ENCODE measurements at places on chromosomes 4 and X.

DNA sequence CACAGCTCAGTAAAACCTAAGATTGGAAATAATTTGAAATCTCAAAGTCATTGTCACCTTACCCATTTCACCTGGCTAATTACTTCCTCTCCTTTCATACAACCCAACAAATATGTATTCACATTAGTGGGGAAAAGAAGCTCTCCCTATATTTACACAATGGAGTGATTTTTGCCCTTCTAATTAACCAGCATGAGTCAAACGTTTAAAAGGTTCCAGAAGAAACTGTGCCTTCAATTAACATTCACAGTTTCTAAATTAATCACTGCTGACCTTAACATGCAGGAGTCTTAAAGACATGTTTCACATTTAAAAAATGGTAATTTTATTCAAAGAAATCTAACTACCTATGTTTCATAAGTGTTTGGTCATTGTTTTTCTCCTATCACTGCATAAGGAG, 254.6 kb downstream of the CBLL2 start:
- no peak for DNase-seq

- no peak for DNase-seq
Measured at GRCh38 chr4:180682776-180683175, 1560.4 kb upstream of the TENM3 start.

- DNase-seq: no peak
Measured at GRCh38 chr4:85644061-85644460, 169.1 kb downstream of the ARHGAP24 start.

- DNase-seq: no peak
Measured at GRCh38 chr4:140172960-140173359, 19.0 kb upstream of the MAML3 start.

DNA sequence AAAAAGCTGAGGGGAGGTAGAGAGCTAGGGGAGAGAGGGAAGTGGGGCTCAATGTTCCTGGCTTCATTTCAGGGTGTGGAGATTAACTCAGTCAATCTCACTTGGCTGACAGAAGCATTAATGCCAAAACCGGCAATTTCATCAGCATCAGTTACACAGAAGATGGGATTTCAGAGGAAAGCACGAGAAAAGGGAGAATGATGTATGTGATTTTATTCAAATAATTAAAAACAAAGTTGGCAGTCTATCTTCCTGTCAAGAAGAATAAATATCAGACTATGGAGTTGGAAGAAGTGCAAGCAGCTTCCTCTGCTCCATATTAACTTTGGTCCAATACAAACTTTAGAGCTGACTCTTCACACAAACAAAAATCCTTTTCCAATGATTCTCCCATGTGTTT, 29.6 kb upstream of the HCCS start:
- DNase-seq: no peak

- DNase-seq: no peak
Measured at GRCh38 chrX:137916090-137916746, 350.3 kb downstream of the ZIC3 start.

DNA sequence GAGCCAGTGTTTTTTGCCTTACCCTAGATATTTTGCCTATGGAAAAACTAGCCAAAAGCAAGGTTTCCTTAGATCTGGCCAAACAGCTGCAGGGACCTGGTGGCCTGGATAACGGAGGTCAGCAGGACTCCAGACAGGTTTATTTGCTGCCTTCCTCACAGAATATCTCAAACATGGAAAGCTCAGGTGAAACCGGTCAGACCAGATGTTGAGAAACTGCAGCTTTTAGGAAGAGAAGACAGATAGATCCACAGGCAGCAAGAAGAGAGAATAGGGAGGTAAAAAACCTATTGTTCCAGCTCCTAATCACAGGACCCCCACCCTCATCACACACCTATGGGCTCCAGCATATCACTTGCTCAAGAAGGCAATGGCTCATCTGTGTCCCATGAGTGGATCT, 16.2 kb downstream of the SLC16A2 start:
- DNase-seq: no peak

All from GM13976 (cell line).